Breast epithelium (tissue), 4 donors: ENCODE measurements at places on chromosomes 5 and 9.
A peak's percentile ranks its signal among the peaks of the same experiment; 100 is the strongest.

DNA sequence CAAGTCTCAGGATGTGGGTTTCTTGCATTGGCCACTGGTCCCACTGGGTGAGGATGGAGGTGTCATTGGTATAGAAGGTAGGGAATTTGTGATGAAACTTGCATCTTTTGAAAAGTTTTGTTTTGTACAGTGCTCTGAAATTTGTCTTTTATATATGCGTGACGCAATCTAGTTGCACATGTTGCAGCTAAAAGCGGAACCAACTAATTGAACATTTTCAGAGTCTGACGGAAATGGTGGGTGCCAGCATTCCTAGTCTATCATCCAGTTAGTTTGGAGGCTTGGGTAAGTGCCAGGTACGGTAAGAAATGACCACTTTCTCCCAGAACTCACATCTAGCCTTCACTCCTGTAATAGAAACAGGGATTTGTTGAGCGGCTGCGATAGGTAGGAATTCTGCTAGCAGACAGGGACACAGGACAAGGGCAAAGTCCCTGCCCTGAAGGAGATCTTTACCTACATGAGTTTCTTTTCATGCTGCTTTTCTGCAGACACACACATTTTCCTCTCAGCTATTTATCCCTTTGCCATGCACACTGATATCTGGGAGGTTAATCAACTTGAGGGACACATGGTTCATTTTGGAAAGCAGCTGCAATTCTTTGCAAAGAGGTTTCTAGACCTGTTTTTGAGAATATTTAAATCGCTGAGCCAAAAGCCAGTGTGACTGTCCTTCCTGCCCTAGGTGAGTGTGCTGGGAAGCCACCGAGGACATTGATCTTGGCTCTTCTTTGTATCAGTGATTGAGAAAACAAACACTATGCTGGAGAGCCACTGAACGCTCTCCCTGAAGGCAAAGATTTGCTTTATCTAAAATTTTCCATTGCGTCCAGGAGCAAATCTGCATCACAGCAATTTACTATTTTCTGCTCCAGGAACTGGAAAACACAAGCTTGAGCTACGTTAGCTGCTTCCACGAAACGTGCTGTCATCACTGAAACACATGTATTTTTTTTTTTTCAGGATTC is 89.7 kb downstream of the DAP start:
- no peak for DNase-seq

- peak; percentile 45 for DNase-seq
Observed at GRCh38 chr9:89549031-89549644, 51.2 kb upstream of the SEMA4D start.

DNA sequence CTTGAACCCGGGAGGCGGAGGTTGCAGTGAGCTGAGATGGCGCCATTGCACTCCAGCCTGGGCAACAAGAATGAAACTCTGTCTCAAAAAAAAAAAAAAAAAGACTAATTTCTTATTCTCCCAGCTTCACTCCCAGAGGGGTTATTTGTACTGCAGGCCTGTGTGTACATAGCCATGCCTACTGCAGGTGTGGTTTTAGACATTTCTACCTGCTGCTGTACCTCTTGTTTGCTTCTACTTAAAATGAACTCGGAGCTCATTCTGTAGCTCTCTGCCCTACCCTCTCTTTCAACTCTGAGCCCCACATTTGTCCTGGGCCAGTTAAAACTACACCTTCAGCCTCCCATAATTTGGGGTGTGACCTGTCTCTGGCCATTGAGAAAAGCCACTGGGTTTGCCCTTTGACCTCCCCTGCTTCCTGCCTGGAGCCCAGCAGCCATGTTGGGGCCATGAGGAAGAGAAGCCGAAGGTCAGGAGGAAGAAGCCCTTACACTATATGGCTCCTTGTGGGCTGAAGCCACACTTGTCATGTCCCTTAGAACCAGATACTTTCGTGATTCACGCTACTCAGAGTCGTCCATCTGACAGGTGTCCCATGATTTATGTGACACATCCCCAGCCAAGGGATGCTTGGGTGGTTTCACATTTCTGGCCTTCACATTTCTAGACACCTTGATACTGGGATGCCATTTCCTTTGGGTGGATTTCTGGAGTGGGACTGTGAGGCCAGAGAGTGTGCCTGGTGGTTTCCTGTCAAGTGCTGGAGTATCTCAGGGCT is 9.4 kb upstream of the CARD19 start:
- DNase-seq: peak; percentile 19

DNA sequence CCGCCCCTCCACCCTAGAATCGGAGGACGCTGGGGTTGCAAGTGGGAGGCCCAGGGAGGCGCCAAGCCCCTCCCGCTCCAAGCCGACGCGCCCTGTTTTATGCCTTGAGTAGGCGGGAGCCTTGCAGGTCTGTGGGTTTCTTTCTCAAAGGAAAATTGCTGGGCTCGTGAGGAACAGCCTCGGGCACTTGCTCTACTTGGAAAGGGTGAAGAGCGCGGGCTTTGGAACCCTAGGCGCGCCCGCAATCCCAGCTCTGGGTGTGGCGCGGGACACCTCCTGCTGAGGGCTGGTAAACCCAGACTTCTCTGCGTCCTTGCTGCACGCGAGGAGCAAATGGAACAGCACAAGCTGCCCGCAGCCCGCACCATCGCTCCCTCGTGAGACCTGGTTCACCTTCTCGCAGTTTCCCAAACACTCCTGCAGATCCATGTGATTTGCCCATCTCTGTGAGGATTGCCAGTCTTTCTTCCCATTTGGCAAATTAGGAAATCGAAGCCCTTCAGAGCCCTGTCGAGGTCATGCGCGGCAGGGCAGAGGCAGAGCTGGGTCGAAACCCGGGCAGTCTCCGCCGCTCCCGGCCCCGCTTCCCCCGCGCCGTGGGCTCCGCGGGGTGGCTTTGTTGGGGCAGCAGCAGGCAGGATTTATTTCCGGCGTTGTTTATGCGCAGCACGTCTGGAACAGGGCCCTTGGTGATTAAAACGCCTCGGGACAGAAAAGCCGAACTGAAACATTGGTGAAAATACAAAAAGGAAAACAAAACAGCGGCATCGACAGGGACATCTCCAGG is 98.4 kb upstream of the CPLX2 start:
- no peak for DNase-seq

GRCh38 chr9:227860-228259 is 13.2 kb downstream of the DOCK8 start:
- no peak for DNase-seq

DNA sequence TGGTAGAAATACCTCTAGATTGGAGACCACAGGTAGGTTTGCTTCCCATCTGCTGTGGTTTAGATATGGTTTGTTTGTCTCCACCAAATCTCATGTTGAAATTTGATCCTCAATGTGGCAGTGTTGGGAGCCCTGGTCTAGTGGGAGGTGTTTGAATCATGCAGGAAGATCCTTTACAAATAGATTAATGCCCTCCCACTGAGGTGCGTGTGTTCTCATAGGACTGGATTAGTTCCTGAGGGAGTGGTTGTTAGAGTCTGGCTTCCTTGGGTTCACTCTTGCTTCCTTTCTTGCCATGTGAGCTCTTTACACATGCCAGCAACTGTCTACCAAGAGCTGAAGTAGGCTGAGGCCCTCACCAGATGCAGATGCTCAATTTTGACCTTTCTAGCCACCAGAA is 391.1 kb upstream of the GRIA1 start:
- DNase-seq: no peak
